HFFc6 (cell line): ENCODE measurements at places on chromosomes 3 and 15. TPM values are rescaled to one million over a fixed set of nuclear protein-coding genes. Genes with fewer than 3 reads are reported as not detected.

GRCh38 chr3:13243586-13243985 is 170.4 kb upstream of the IQSEC1 start:
- no peak for DNase-seq

CLSTN2 gene
- 0.05 TPM in 1 of 3 replicates, not detected in the others for total RNA-seq

EPHB1 gene
- 0.88 and 1.1 TPM in 2 replicates for total RNA-seq

DNA sequence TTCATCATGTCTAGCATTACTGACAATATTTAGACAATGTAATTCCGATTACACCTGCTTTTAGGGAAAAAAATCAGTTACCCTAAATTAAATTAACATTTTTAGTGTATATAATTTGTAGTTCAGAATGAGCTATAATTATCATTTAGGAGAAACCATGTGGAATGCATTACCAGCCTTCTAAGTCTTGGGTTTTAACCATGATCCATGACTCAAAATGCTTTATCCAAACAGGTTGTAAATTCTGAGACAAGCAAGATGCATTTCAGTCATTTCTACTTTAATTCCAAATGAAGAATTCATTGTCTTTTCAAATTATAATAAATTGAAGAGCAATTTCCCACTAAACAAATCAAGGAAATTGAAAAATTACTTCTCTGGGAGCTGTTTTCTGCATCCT is 243.7 kb upstream of the LRIG1 start:
- no peak for DNase-seq

GRCh38 chr3:38544926-38545325 is 48.8 kb downstream of the EXOG start:
- no peak for DNase-seq

DNA sequence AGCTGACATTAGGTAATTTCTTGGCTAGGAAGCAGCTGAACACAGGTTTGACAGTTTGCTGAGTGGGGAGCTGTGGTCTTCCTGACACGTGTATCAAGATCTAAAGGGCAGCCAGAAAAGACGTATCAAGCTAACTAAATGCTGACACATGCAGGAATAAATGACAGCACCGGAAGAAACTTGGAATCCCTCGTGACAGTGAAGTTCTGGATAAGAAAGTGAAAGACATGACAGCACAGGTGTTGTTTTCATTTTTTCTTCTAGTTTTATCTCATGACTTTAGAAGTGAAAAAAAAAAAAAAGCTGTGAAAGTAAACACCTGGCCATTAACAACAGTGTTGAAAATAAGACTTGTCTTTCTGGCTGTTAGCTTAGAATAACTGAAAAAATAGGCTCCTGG is 48.7 kb downstream of the FGF7 start:
- DNase-seq = no peak
